ENCODE measurements at places on chromosomes 2 and 18.
A peak's percentile ranks its signal among the peaks of the same experiment; 100 is the strongest.

DNA sequence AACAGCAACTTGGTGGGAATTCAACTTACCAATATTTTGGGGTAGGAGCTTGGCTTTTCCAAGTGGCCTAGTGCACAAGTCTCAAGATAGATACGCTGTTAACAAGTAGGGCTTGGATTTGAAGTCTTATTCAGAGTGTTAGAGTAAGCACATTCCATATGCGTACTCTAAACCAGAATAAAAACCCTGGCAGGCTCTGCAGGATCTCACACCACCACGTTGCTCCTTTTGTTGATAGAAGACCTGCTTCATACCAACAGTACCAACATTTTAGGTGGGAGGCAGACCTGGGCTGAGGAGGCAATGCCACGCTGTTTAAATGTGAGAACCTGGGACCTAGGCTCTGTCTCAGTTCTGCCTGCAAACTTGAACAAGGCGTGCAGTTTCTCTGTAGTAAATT is 214.0 kb downstream of the RNF144A start:
- no peak for DNase-seq

- DNase-seq, result no peak
These were observed 106.3 kb downstream of the GPR39 start for GRCh38 chr2:132522901-132523300.

DNA sequence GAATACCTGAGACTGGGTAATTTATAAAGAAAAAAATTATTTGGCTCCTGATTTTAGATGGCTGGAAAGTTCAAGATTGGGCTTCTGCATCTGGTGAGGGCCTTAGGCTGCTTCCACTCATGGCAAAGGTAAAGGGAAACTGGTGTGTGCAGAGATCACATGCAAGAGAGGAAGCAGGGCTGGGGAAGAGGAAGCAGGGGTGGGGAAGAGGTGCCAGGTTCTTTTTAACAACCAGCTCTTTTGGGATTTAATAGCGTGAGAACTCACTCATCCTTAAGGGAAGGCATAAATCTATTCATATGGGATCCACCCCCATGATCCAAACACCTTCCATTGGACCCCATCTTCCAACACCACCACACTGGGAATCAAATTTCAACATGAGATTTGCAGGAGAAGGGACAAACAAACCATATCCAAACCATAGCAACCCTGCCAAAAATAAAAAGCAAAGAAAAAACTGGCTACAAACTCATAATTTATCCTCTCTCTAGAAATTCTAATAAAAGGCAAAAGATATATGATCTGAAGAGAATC is 30.4 kb downstream of the PRKRA start:
- no peak for DNase-seq

DNA sequence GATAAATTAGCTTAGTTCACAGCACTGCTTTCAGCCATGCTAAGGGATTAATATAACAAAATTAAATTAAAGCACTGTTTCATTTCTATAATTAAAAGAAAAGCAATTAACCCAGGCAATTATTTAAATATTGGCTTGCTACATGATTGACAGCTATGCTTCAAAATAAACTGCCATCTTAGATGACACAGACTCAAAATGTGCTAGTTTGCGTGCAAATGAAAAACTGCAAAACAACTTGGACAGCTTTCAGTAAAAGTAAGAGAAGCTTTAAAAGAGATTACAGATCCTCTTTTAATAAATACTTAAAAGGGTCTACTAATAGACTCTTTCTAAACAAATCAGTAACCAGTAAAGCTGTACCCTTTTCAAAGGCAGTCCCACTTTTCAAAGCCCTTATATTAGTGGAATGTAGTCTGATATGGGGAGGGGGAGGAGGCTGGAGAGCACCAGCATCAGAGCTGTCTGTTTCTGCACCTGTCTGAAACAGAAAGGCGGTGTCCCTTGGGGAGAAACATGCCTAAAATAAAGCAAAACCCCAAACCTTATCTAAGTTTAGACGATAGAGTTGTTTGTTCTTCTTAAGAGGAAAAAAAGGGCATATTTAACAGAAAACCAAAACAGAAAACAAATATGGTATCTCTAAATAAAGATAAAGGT is 20.8 kb downstream of the EIF2AK3 start:
- peak; percentile 80 for DNase-seq
